Vein endothelial cell (primary cell): ENCODE measurements at places on chromosomes 5 and 9. TPM values are rescaled to one million over a fixed set of nuclear protein-coding genes. Genes with fewer than 3 reads are reported as not detected.

The YTHDC2 gene
- total RNA-seq, result 26.8 and 34.9 TPM in 2 replicates

The MARCHF3 gene
- total RNA-seq, result 75.8 and 79.0 TPM in 2 replicates

The CDH10 gene
- total RNA-seq, result 0.33 TPM in 1 of 2 replicates, not detected in the other

The RETREG1 gene
- total RNA-seq, result 0.10 TPM in 1 of 2 replicates, not detected in the other

The FBXL7 gene
- total RNA-seq, result 22.2 and 26.3 TPM in 2 replicates

The PCDHGA11 gene
- total RNA-seq, result 11.4 and 12.4 TPM in 2 replicates

The MAP1B gene
- total RNA-seq, result 216 TPM in 2 replicates

The NKD2 gene
- 0.29 and 0.33 TPM in 2 replicates for total RNA-seq

The CDX1 gene
- total RNA-seq, result not detected in 2 replicates

The TAF9 gene
- 75.1 and 88.0 TPM in 2 replicates for total RNA-seq

The ZNG1A gene
- 25.2 and 33.1 TPM in 2 replicates for total RNA-seq

The TMEM252 gene
- total RNA-seq, result not detected in 2 replicates

The ADAMTS13 gene
- 0.48 and 0.98 TPM in 2 replicates for total RNA-seq

The PNPLA7 gene
- 0.65 and 1.1 TPM in 2 replicates for total RNA-seq

The PSMB7 gene
- 189 and 193 TPM in 2 replicates for total RNA-seq

The CAMK2A gene
- not detected in 2 replicates for total RNA-seq

The IFNA13 gene
- total RNA-seq, result not detected in 2 replicates

The DNM1 gene
- total RNA-seq, result 0.48 and 0.98 TPM in 2 replicates
